ENCODE measurements at places on chromosomes 3 and 15.

- no peak for DNase-seq
Measured at GRCh38 chr3:149736175-149736952, 15.9 kb downstream of the COMMD2 start.

GRCh38 chr15:66840615-66841390, 138.8 kb downstream of the SMAD6 start:
- no peak for DNase-seq

DNA sequence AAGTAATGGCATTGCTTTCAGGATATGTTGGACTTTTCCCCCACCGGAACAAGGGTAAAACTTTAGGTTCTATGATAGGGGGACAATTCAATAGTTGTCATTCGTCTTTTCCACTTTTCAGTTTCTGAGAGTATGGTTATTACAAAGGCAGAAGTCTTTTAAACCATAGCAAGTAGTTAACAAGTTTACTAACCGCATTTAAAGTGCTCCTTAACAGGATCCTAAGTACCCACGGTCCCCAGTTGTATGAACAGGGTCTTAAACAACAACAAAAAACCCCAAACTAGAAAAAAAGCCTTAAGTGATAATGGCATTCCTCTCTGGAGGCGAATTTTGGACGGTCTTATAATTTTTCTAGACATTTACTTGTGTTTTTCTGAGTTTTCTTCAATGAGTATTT, 831 bp downstream of the IFT57 start:
- DNase-seq = no peak

- DNase-seq = no peak
Measured at GRCh38 chr15:68366314-68366713, 65.6 kb downstream of the ITGA11 start.

DNA sequence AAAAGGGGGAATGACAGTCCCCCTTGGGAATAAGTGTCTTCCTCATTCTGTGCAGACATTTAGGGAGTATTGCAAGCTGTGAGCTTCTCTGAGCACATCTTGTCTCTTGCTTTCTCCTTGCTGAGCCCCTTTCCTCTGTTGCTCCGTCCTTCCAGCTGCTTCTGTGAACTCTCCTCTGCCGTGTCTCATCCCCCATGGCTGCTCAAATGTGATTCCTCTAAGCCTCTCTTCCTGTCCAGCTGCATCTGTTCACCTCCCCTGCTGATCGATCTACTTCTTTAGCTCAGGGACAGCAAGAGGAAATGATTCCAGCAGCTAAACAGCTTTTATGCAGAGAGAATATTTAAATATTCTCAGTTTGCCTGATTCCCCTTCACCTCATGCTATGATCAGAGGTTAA, 328.0 kb upstream of the DNAJC19 start:
- DNase-seq = no peak

- DNase-seq = peak; percentile 19
Measured at GRCh38 chr3:57756528-57757401, 656 bp downstream of the SLMAP start.

DNA sequence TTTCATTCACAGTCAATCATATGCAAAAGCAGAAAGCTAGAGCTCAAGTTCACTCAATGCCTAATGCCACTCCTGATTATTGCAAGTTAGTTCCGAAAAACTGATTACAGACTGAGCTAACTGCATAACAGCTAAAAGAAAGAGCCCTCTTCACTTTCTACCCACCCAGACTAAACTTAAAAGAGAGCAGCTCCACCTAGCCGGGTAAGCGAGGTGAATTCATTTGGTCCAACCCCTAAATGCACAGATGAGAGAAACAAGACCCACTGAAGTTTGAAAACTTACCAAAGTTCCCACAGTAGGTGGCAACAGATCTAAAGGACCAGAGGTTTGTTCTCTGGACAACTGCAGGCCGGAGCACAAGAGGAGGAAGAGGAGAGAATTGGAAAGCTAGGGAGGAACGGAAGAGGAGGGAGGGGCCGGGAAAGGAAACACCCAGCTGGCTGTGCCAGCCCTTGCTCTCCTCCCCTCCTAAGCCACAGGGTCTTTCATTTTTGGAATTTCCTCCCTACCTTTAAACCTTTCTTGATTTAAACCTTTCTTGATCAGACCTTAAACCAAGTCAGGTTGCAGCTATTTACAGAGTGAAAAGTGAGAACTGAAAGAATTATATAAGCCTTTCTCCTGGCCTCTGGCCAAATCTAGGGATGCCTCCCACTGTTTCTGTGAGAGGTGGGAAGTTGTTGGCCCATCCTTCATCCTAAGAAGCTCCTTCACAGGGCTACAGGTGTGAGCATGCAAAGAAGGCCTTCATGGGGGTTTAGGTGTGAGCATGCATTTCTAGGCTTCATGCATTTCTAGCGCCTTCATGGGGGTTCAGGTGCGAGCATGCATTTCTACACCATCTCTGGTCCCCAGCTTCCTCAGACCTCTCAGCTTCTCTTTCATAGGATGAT, 114.7 kb upstream of the LMOD3 start:
- no peak for DNase-seq
